ENCODE measurements at places on chromosomes 2 and 18. TPM values are rescaled to one million over a fixed set of nuclear protein-coding genes. Genes with fewer than 3 reads are reported as not detected.

GRCh38 chr18:9570255-9570654 is 44.1 kb downstream of the PPP4R1 start:
- DNase-seq = no peak

DNA sequence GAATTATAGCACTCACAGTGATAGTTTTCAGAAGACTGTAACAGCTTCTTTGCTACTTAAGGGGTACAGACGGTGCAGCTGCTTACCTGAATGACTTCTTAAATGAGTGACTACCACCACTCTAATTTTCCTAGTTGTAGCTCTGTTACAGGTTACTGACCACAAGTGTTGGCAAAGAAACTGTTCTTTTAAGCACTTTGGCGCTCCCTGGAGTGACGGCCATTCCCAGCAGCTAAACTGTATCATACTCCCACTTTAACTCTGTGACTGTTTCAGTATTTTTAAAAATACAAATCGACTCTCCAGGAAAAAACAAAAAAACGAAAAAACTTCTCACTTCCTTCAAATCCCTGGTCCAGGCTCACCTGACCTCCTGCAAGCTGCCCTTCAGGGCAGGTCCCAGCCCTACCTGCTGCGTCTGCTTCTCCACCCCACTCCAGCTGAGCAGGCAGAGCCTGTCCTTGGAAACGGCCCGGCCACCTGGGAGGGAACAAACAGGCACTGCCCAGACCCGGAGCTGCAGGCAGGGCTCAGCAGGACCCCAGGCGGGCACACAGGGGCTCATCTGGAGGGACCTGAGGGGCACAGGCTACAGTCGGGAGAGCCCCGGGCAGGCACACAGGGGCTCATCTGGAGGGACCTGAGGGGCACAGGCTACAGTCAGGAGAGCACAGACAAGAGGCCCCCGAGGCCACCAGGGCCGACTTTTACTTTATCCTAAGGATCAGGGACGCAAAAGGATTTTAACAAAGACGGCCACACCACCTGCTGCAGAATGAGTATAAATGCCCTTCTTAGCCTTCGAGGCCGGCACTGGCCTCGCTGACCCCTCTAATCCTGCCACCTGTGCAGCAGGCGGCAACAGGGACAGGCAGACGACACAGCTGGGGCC is 24.5 kb downstream of the SLC66A2 start:
- peak; percentile 55 for DNase-seq

GRCh38 chr18:64840911-64841701 is 692.2 kb upstream of the LINC00305 start:
- no peak for DNase-seq

GRCh38 chr2:69683170-69683971 is 39.8 kb upstream of the AAK1 start:
- DNase-seq = peak; percentile 74

GRCh38 chr2:221518935-221519625 is 53.0 kb downstream of the EPHA4 start:
- no peak for DNase-seq

DNA sequence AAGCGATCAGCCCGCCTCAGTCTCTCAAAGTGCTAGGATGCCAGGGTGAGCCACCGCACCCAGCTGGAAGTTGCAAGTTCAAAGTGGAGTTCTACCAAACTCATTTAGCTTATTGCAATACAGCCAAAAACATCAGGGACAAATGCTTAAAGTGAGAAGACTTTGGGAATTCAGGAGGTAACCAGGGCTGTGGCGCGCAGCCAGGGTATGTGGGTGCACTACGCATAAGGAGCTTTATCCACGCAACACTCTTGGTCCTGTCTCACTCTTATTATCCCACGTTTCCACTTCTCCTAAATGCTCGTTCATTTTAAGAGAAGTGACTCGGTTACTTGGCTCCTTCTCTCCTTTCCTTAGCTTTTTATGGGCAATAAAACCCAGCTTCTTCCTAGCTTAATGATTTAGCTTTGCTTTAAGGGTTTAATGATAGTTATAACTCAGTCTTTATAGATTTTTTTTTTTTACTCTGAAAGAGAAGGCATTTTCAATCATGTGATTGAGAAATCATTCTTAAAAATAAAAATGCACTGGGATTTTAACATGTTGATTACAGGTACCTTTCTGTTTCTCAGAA is 199.8 kb downstream of the KCNE4 start:
- DNase-seq = no peak

- no peak for DNase-seq
Observed at GRCh38 chr2:70380621-70381020, 78.8 kb upstream of the FAM136A start.

GRCh38 chr2:64524604-64525316 is 632 bp downstream of the AFTPH start:
- peak; percentile 30 for DNase-seq

DNA sequence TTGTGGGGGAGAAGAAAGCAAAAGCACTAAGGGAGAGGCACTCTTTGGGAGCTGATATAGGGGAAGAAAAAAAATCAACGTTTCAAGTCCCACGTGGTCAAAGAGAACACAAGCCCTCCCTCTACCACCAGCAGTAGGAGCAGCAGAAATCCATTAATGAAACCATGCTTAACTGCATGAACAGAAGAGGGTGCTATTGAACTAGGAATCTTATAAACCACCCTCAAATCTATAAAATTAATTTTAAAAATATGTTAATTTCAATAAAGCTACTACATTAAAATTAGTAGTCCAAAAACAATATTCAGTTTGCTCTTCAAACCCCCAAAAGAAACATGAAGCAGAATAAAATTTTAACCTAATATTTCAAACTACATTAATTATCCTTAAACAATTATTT is 147.8 kb downstream of the TMEM18 start:
- no peak for DNase-seq

RANBP2 gene
- 33.9 TPM for total RNA-seq

ACMSD gene
- total RNA-seq = not detected

SNRNP200 gene
- 110 TPM for total RNA-seq

ESPNL gene
- not detected for total RNA-seq

RTTN gene
- total RNA-seq = 13.0 TPM

TMEM182 gene
- 1.8 TPM for total RNA-seq

Data from body of pancreas (tissue), 4 donors.